Activated T-helper 1 cell treated with anti-CD3 and anti-CD28 coated beads, Interleukin-2, amount 50 U/mL, for 16 hours (primary cell): ENCODE measurements at places on chromosomes 7 and 10.

GRCh38 chr7:730501-731439 lies 3.7 kb upstream of the PRKAR1B start:
- no peak for DNase-seq

DNA sequence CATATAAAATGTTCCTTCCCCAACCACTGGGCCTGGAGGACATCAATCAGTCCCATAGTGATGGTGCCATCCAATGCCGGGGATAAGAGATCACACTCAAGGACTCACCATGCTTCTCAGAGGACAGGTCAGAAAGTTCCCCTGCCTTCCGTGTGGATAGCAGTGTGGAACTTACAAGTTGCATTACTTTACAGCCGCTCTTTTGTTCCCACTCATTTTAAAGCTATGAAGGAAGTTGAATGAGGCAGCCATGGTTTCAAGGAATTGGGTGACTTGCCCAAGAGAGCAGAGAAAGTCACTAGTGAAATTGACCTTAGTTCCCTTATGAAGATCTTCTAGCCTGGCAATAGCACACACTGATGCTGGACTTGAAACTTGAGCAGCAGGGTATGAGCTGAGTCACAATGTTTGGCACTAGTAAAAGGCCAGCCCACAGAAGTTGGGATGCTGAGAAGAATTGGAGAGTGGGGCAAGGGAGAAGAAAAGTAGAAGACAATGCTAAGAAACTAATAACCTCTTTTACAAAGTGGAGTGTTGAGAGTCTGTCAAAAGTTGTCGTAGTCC lies 78.7 kb downstream of the CXCL12 start:
- no peak for DNase-seq

DNA sequence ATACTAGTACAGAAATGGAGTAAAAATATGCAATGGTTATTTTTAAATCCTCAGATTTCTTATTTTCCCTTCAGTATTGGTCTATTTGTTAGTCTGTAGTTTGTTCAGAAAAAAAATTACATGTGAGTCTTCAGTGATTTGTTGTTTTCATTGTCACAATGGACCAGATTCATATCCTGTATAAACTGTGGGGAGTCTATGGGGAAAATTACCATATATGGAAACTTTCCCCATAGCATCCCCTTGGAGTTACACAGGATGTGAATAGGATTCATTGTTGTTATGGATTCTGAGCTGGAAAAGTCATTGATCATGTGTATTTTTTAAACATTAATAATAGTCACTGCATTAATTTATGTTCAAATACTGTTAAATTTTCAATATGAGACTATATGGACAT lies 72.6 kb downstream of the ST7 start:
- DNase-seq, result no peak

DNA sequence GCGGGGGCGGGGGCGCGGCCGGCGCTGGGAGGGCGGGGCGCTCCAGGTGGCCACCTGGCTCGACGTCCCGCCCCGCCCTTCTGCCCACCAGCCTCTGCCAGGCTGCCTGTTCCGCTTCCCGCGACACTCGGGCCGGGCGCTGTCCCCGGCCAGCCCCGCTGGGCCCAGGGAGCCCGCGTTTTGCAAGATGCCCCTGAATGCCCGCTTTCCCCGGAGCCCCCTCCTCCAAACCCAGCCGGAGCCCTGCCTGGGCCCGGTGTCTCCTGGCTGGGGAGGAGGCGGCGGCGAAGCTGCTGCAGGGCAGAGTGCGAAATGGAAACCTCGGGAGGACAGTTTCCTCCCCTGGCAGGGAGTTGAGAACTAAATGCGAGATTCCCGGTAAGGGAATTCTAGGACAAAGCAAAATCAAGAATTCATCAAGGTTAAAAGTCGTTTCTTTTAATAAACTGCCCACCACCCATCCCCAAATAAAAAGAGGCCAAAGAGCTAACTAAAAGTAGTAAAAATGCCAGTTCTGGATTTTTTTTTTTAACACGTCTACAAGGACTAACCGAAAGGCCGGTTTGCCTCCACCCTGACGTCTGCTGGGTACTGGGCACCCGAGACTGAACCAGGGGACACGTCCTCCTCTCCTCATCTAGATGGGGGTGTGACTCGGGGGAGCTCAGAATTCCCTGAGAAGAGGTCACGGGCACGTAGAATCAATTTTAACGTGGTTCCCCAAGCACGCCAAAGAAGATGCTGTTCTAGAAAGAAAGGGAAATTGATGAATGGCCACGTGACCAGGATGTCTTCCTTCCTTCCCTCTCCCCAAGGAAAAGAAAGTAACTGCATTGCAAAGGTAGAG lies 200.4 kb upstream of the NFE2L3 start:
- no peak for DNase-seq

DNA sequence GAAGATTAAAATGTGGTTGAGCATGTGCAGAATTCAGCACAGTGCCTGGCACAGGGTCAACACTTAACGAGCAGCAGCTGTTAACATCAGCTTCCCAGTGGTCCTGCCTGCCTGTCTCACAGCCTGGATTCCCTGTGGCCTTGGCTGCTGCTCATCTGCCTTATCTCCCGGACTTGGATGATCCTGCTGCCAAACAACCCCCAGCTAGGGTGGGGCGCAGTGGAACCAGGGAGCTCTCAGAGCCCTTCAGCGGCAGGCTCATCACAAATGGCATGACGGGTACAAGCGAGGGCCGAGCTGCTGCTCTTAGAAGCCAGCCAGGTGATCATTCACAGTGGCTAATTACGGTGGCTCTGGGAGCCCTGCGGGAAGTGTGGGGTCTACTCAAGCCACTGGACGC lies 13.0 kb upstream of the SMARCD3 start:
- DNase-seq, result no peak

DNA sequence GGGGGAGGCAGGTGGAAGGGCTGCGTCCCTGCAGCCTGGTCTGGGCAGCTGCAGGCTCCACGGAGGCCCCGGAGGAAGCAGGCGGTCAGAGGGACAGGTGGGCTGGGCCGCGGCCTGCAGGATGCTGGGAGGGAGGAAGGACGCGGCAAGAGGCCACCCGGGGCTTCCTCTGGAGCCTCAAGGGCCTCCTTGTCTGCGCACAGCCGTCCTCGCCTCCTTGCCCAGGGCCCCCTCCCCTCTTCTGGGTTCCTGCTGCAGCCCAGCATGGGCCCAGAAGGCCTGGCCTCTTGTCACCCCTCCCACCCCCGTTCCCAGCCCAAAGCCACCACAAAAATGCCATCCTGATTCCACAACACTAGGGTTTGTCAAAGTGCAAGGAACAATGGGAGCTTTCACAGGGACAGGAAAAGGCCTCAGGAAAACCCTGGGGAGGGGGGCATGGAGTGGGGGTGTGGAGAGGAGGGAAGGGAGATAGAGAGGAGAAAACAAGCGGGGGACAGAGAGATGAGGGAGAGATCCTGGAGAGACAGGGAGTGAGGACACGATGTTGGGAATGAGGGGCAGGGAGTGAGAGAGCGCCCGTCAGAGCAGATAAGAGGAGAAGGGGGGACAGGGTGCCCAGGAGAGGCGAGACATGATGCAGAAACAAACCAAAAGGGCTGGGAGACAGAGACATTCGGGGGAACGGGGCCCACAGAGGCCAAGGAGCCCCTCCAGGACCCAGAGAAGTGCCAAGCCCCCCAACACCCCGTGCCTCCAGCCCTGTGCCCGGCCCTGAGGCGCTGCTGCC lies 41.8 kb downstream of the ZCCHC24 start:
- no peak for DNase-seq

DNA sequence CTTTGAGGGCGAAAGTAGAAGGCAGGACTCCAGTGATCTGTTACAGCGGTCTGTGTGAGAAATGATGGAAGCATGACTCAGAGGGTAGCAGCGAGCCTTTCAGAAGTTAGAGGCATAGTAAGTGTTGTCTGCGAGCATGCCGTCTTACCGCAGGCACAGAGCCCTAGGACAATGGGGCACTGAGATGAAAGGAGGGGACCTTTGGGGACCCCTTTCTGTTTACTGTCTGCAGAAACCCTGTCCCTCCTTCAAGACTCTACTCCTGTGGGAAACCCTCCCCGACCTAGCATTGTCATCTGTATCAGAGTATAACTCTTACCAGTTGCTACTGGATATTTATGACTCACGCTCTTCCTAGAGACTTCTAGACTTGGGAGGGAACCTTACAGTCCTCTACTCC lies 87.2 kb upstream of the AGK start:
- DNase-seq, result no peak

DNA sequence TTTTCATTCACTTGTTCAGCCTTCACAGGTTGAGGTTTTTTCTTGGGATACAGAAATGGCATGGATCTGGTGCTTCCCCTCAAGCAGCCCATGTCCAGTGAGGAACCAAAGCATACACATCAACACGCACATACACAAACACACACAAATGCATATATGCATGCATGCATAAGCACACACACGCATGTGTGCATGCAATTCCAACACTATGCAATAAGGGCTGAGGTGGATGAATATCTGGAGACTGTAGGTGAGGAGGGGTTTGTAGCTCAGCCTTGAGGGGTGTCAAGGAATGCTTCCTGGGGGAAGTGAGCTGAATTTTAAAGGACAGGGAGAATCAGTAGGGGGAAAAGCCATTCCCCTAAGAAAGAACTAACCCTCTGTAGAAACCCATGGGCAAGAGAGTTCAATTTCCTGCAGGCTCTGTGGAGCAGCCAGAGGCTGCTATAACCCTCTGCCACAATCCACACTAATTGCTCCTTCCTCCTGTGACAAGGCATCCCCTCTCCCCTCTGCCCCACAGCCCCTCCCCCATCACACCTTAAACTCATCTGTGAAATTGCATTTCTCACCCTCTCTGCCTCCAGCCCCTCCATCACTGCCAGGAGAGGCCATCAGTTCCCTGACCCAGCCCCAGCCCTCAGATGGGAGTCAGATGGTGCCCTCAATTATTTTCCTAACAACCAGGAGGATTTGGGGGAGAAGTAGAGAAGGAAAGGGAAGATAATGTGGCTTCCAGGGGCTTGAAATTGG lies 316.4 kb downstream of the RPS24 start:
- DNase-seq, result no peak

DNA sequence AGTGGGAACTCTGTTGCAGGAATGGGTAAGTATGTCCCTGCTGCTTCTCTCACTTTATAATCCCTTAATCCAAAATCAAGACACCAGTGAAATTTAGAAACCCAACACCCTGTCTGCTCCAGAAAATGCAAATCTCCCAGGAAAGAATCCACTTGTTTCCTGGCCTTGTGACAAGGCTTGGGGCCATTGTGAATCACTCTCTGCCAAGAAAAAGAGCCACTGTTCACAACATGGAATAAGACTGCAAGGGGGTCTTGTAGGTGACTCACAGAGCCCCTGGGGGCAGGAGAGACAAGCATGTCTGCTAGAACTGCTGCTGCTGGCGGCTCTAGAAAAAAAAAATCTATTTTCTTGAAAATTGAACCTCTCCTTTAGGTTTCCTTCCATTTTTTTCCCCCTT lies 191.2 kb downstream of the SORCS1 start:
- no peak for DNase-seq

DNA sequence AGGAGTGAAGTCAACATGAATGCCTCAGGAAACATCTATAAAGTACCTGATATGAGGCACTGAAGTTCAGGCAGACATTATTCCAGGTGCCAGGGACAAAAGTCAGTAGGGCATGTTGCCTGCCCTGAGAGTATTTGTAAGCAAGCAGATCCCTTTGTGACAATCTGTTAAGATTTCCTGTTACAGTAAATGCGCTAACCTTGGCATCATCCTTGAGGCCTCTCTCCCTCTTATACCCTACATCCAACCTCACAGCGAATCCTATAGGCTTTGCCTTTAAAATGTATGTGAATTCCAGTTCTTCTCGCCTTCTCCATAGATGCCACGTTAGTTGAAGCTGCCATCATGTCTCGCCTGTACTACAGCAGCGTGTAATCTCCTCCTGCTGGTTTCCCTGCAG lies 165.3 kb downstream of the DNAH11 start:
- DNase-seq, result no peak

DNA sequence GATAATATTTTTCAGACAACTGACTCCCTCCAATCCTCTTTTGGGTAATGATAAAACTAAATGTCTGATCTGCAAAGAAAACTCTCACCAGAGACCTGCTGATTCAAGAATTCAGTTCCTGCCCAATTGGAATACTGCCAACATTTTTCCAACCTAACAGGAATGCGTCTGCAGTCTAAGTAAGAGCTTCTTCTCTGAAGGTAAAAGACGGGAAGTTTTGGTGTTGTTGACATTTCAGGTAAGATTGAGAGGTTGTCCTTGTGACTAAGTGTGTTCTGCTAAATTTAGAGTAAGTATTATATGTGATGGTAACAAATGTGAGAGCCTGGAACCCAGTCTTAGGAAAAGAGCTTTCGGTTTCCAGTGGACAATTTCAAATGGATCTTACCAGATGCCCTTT lies 17.6 kb downstream of the IFIT5 start:
- DNase-seq, result no peak

- DNase-seq, result no peak
These were observed 102.2 kb downstream of the ZNF92 start for GRCh38 chr7:65475734-65476319.

DNA sequence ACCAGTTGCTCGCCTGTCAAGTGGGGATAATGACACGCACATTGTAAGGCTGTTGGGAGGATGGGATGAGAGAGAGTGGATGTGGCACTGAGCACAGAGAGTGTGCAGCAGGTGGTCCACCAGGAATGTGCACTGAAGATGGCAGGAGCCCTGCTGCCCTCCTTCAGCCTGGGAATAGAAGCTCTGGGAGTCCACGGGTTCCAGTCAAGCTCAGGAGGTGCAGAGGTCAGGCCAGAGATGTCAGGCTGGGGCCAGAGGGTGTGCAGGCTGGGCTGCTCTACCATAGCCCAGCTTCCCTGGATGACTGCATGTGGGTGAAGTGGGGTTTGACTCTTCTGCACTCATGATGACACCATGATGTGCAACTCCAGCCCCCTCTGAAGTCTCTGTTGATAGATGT lies 58.7 kb downstream of the C10orf120 start:
- no peak for DNase-seq

DNA sequence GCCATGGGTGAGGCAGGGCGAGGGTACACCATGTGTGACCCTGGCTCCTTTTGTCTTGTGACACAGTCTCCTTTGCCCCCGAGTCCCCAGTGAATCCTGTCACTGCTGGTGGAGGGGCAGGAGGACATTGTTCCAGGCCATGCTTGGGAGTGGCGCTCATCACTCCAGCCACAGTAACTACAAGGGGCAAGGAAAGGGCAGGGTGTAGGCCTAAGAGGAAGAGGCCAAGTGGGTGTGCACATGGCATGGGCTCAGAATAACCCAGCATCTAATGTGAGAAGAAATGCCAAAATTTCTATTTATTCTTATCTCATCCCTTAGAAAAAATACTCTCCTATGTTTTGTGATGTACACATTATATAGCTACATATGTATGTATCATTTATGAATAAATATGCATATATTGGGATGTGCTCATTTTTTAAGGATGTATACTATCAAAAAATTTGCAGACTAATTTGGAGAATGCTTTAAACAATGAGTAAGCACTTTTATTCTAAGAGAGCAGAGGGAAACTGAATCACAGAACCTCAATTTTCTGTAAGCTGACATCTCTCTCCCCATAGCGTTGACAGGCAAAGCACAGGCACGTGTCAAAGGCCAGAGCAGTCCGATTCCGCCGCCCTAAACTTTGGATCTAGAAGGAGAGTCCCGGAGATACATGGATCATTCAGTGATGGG lies 36.9 kb downstream of the RNF32 start:
- DNase-seq, result no peak

DNA sequence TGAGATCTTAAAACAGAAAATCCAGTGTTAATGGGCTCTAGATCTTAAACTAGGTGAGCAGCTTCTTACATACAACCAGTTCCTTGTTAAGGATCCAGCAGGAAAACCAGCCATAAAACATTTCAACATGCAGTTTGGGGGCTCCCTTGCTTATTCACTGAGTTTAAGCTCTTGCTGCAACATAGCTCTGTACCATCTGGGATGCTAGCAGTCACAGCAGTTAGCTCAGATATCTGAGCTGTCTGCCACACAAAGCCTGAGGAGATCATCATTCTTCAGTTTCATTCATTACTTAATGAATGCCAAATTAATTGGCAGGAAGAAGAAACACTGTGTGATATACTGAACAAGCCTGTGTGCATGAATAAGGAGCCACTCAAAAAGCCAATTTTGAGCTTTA lies 62.8 kb downstream of the PODXL start:
- DNase-seq, result no peak
